Neural crest cell (in vitro differentiated cells): ENCODE measurements at places on chromosomes 7 and 10.

DNA sequence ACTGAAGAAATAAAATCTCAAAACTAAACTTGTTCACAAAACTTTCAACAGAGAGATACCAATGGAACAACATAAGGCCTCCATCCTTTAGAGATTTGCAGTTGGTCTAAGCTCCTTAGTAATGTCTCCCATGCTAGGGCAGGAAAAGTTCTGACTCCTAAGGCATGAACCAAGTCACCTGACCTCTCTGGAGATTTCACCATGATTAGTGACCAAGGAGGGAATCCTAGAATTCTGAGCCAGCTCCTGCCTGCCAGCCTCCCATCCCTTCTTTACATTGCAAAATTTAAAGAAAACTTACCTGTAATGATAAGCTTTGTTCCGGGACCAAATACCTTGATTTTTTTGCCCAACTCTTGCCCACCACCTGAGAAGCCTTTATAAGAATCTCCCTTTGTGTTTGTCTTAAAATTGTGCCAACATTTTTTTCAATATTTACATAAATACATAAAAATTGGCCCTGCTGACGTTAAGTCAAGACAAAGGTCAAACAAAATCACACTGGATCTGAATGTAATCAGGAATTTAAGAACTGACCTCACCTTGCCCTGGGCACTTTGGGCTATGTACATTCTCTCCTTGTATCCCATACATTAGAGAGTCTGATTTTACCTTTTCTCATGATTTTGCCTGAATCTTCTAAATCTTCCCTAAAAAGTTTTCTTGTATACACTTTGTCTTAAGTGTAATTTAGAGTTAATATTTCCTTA is at the start of gene TARP:
Gene TARP (minus strand): TSS at position 351 of the 710 bp plus-strand sequence.
- no peak for DNase-seq

GRCh38 chr10:7506571-7506970 is 95.7 kb upstream of the SFMBT2 start:
- no peak for DNase-seq

- no peak for DNase-seq
Observed at GRCh38 chr10:72274213-72274729, 547 bp downstream of the DDIT4 start.

DNA sequence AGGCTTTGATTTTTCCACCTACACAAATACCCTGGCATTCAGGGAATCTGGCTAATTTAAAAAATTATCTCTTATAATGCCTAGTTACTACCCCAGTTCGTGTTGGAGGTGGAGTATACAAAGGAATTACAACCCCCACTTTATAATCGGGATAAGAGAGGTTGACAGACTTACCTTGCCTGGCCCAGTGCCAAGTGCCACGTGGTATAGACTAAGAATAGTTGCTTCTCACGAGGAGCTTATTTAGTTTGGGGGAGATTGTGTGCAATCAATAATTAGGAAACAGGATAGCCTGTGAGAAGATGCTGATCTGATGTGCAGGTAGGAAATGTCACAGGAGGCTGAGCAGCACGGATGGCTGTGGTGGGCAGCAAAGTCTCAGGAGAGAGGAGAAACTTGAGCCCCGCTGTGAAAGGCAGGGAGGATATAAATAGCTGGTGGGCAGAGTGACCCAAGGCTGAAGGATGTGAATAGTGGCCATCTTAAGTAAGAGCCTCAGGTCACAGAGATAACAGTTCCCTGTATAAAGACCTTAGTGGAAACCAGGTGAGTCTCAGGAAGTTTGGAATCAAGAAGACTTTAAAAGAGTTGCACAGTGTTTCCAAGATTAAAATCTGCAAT is 11.3 kb upstream of the ATXN7L1 start:
- no peak for DNase-seq

DNA sequence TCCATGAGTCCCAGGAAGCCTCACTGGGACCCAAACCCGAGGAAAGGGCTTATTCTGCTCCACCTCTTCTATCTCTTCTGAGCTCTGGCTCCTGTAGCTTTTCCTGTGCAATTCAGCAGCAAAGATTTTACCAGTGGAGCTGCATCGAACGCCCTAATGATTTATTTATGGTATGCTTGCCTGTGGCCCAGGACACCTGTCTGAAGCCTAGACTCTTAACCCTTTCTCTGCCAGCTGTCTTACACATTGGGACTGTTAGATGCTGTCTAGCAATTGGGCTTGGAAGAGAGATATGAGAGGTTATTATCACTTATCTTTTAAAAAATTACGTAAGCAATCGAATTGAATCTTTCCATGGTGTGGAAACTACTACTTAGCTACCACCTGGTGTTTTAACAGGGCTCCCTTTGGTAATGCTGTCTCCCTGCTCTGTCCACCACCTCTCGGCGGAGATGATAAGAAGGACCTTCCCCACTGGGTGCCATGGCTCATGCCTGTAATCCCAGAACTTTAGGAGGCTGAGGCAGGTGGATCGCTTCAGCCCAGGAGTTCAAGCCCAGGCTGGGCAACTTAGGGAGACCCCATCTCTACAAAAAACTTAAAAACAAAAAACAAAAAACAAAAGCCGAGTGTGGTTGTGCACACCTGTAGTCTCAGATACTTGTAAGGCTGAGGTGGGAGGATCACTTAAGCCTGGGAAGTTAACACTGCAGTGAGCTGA is 8.8 kb downstream of the ACSL5 start:
- no peak for DNase-seq

GRCh38 chr7:29935111-29935510 is 54.5 kb downstream of the SCRN1 start:
- no peak for DNase-seq

DNA sequence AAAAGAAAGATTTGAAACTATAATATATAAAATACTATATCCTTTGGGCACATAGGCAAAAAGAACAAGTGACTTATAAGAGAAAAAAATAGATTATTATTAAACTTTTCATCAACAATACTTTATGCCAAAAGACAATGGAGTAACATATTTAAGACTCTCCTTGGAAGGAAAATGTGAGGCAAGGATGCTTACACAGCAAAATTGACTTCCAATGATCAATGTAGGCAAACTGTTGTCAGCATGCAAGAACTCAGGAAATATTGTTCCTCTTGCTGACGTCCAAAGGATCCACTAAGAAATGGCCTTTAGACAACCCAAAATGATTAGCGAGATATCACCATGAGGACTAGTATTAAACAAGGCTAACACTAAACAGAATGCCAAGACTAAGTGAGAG is 22.9 kb upstream of the LMOD2 start:
- DNase-seq = no peak

DNA sequence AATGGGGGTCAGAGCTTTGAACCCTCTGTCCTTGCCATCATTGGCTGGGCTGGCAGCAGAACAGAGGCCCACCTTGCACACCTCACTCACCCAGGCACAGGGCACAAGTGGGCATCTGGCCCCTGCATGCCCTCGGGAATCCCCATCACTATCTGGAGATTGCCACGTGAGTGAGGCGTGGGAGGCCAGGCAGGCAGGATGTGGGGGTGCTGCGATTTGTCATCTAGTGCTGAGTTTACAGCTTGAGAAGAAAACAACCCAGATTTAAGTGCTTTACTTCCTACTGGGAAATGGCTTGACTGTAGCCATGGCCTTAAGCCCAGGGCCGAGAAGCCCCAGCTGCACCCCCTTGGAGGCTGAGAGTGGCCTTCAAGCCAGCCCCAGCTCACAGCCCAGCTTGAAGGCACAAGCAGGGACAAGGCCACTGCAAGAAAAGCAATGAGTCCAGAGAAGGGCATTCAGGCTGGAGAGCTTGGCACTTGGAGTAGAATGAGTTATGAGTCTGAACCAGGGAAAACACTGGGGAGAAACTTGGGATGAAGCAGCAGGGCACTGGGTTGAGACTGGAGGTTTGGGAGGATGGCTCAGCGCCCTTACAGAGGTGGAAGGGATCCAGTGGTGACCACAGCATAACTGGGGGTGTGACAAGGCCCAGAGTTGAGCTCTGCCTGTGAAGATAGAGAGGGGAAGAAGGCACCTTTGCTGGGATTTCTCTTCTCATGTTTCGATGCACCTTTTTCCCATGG is 123.0 kb downstream of the CXCL12 start:
- DNase-seq = no peak

- no peak for DNase-seq
Observed at GRCh38 chr7:151968357-151968756, 12.1 kb downstream of the GALNTL5 start.

- DNase-seq = no peak
Observed at GRCh38 chr10:9437131-9437530, 1382.6 kb downstream of the GATA3 start.

- peak; percentile 4 for DNase-seq
Observed at GRCh38 chr10:123009105-123009820, 457 bp downstream of the ACADSB start.

DNA sequence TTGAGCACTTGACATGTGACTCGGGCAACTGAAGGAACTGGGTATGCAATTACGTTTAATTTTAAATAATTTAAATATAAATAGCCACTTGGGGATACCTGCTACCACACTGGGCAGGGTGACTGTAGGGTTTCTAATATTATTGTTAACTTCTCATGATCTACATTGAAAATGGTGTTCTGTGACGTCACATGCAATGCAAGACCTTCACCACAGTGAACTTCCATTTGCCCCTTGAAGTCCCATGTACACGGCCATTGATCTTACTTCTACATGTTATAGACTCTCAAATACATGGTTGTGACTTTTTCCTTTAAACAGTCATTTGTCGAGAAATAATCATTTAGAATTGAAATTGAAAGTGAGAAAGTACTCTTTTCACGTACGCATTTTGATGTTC is 154.0 kb downstream of the MGMT start:
- no peak for DNase-seq

DNA sequence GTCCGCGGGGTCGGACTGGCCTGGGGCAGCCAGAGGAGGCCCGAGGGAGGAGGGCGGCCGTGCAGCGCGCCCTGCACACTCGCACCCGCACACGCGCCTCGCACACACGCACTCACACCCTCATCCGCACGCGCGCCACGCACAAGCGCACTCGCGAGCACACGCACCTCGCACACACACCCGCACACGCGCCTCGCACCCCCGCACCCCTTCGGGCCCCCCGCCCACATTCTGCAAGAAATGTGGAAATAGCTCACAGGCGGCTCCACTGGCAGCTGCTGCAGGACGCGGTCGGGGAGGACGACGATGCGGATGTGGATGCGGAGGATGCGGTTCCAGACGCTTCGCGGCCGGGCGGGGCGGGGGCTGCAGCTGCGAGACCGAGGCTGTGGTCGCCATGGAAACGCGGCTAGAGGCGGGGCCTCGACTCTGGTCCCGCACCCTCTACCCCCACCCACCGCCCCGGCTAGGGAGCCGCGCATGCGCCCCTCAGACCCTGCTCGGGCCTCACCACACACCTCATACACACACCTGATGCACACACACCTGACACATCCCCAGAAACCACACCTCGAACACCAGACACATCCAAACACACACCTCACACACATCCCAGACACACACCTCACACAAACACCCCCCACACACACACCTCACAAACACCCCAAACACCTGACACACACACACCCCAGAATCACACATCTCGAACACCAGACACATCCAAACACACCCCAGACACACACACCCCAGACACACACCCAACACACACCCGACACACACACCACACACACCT is at the start of gene CALY:
Gene CALY (minus strand): TSS at position 320 of the 793 bp plus-strand sequence. CDS start 7,907 bp downstream, outside the sequence.
- DNase-seq = peak; percentile 28

DNA sequence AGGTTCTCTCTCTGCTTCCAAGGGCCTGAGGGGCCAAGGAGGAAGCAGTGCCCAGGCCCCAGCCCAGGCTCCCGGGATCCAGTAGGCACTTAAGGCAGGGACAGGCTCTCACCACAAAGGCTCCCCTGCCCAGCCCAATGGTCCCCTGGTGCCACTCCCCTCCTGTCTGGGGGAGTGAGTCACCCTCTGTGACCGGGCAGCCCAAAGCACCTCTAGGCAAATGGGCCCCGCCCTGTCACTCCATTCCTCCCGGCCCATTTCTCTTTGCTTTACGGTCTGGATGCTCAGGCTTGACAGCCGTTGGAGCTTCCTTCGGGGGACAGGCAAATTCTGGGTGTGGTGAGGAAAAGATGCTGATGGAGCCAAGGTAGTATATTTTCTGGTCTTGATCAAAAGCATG is at the start of gene CALHM3:
Gene CALHM3 (minus strand): TSS at position 106 of the 400 bp plus-strand sequence. CDS start 208 bp downstream, outside the sequence.
- DNase-seq = no peak

- no peak for DNase-seq
Observed at GRCh38 chr7:158824028-158824427, 5.3 kb downstream of the ESYT2 start.

DNA sequence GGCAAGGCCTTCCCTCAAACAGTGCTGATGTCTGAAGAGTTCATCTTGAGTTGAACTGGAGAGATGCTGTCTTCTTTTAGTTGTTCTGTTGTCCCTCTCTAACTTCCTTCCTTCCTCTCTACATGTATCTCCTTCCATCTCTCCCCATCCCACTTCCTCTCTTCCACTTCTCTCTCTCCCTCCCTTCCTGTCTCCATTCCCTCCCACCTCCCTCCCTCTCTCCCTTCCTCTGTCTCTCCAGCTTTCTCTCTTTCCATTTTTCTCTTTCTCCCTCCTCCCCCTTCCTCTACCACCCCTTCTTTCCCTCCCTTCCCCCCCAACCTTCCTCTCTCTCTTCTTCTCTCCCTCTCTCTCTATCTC is 40.7 kb upstream of the TNS3 start:
- DNase-seq = no peak

- no peak for DNase-seq
Observed at GRCh38 chr10:95860166-95860940, 47.4 kb upstream of the CC2D2B start.

DNA sequence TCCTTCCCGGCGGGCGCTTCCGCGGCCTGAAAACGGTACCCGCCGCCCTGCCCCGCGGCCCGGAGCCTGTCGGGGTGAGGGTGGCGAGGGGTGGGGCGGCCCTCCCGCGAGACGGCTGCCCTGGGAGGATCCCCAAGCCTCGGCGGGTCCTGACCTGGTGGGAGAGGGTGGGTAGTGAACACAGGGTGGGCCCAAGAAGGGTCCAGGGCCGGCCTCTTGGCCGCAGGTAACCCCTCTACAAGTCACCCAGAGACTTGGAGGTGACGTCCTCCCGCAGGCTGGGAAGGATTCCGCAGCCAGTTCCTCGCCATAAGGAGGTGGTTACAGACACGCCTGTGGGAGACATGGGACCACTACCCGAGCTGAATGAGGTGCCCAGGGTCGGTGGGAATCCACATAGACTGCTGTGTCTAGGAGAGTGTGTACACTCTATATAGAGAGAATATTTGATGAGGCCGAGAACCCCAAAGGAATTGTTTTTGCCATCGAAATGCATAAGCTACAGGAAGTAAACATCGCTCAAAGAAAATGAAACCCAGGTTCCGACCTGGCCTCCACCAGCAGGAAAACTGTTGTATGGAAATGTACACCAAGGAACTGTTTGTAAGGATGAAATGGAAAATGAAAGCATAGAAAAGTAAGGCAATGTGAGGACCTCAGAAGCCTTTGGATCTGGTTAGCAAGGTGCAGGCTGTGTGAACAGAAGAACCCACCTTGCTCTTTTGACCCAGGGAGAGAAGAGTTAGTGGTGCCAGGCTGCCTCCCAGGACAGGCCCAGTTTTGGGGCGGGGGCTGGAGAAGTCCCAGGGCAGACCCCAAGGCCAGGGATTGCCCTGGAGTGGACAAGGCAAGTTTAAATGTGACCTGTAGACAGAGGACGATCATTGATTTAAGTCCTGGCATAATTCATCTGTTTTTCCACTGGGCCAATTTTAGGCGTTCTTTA is 659 bp downstream of the OPTN start:
- peak; percentile 8 for DNase-seq

- DNase-seq = no peak
Observed at GRCh38 chr7:51219261-51219988, 97.2 kb downstream of the COBL start.

GRCh38 chr7:3264693-3265339 is 36.2 kb upstream of the SDK1 start:
- no peak for DNase-seq

GRCh38 chr10:96494694-96495093 is 19.0 kb downstream of the TLL2 start:
- no peak for DNase-seq
